ENCODE measurements at places on chromosomes 4 and X.

- DNase-seq: no peak
Observed at GRCh38 chr4:3251691-3252479, 2.9 kb downstream of the MSANTD1 start.

- no peak for DNase-seq
Observed at GRCh38 chr4:15295421-15296162, 132.2 kb upstream of the C1QTNF7 start.

GRCh38 chr4:3112609-3113469, 38.4 kb downstream of the HTT start:
- no peak for DNase-seq

DNA sequence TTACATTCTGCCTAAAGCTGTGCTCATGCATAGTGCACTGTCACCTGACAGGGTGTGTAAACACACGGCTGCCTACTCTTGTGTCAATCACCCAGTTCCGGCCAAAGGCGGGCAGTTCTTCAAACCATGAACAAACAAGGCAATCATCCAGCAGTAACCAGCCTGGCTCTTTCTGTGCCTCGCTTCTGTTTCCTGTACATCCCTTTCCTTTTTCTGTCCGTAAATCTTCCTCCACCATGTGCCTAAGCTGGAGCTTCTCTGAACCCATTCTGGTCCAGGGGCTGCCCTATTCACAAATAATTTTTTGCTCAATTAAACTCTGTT, 60.8 kb upstream of the CBR4 start:
- no peak for DNase-seq

GRCh38 chr4:114076899-114077570, 97.6 kb upstream of the ARSJ start:
- DNase-seq: no peak

- DNase-seq: no peak
Observed at GRCh38 chr4:39873823-39874222, 103.9 kb downstream of the PDS5A start.

DNA sequence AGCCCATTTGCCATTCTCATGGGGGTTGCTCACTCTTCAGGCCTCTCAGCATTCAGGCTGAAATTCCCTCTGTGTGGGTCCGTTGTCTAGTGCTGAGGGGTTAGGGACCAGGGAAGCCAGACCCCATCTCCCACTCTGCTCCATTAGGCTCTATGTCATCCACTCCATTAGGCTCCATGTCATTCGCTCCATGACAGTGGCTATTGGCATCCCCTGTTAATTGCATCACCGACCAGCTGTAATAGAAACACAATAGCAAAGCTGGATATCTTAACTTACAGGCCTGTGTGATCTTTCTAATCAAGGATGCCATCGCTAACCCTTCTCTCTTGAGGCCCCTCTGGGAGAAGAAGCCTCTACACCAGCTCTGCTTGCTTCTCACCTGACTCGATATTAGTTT, 25.7 kb upstream of the ZNF518B start:
- DNase-seq: no peak

DNA sequence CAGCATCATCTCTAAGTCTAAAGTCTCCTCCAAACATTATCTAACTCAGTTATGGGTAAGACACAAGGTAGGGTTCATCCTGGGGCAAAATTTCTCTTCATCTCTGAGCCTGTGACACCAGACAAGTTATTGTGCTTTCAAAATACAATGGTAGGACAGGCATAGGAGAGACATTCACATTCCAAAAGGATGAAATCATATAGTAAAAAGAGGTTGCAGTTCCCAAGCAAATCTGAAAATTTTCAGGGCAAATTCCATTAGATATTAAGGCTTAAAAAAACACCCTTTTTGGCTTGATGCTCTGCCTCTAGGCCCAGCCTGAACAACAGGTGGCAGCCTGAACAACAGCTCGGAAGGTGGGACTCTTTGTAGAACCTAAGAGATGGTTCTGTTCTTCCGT, 448.3 kb upstream of the SLIT2 start:
- DNase-seq: no peak

DNA sequence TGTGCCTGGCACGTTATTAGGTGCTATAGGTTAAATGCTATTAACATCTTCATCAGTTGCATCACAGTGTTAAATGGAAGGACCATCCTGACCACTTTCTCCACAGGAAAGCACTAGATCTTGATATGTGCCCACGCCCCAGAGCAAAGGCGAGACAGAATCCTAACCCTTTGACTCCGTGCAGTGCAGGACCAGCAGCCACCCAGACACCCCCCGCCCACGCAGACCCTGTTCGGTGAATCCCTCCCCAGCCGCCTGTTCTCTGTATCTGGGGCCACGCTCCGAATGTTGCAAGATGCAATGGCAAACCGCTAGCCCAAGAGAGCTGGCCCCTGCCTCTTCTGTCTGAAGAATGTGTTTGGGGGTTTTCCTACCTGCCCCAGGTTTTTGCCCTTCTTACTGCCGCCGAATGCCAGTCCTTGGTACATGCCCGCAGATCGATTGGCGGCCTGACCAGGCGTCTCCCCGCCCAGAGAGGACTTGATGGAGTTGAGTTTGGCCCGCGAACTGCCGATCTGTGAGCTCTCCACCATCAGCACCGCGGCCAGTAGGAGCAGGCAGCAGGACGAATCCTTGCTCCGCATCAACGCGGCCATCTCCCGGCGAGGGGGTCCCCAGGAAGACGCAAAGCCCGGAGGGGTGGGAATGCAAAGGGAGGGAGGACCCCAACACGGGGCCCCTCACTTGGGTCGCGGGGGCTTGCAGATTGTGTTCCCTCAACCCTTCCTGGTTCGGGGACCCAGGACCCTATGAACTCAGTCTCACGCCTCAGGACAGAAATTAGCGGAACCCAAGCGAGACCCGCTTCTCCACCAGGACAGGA, 906 bp downstream of the DKK2 start:
- no peak for DNase-seq

DNA sequence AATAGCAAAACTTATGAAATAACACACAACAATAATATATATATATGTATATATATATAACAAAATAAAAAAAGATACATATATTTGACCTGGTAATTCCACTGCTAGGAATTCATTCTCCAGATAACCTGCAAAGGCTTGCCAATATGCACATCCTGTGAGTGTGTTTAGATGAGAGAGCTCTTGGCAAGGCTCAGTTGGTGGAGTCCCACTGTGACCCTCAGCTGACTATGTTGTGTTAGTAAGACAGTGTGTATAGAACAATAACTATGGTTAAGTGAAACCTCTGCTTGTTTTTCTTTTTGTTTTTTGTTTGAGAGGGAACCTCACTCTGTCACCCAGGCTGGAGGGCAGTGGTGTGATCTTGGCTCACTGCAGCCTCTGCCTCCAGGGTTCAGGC, 39.5 kb upstream of the RBMX start:
- no peak for DNase-seq

DNA sequence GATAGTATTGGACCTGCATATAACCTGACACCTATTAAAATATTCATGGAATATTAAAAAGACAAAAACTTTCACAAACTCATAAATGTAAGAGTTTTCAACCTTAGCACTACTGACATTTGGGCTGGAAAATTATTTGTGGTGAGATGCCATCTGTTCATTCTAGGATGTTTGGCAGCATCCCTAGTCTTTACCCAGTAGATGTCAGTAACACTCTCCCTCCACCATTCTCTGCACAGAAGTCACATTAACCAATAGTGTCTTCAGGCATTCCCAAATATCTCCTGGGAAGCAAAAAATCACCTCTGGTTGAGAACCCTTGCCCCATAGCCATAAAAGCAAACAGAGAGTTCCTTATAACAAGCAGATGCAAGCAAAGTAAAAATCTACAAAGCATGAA, 41.4 kb upstream of the NDST4 start:
- peak; percentile 23 for DNase-seq

DNA sequence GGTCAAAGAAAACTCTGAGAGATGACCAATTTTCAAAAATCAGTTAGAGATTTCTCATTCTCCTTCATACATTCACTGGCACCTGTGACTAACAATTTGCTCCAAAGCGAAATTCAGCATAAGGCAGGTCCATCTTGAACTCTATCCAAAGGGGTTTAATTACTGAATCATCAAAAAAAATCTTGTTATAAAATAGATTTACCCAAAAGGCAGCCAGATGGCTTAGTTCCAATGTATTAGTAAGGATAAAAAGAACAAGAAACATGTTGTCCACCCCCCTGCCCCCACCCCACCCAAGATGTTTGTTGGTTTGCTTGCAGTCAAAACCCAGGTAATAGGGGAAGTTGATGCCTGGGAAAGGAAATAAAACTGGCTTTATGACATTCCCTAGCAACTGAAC, 200.3 kb downstream of the ANTXR2 start:
- DNase-seq: no peak

GRCh38 chrX:21730026-21730425, 27.9 kb downstream of the SMPX start:
- no peak for DNase-seq

DNA sequence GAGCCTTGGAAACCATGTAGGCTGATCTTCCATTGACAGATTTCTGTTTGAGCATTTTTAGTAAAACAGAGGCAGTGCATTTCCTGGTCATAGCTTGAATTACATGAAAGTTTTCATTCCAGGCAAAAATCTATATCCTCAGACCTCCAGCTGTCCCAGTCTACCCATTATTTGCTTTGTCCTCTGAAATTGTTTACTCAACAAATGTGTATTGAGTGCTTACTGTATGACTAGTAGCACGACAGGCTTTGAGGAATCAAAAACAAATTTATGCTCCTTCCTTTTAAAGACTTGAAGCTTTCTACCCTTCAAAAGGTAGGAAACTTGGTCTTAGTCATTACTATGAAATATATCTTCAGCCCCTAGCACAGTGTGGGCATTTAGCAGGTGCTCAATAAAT, 307.9 kb upstream of the IGFBP7 start:
- no peak for DNase-seq

GRCh38 chrX:9489234-9489633, 24.4 kb downstream of the TBL1X start:
- DNase-seq: no peak

GRCh38 chr4:37690976-37691375, 4.8 kb upstream of the RELL1 start:
- no peak for DNase-seq

DNA sequence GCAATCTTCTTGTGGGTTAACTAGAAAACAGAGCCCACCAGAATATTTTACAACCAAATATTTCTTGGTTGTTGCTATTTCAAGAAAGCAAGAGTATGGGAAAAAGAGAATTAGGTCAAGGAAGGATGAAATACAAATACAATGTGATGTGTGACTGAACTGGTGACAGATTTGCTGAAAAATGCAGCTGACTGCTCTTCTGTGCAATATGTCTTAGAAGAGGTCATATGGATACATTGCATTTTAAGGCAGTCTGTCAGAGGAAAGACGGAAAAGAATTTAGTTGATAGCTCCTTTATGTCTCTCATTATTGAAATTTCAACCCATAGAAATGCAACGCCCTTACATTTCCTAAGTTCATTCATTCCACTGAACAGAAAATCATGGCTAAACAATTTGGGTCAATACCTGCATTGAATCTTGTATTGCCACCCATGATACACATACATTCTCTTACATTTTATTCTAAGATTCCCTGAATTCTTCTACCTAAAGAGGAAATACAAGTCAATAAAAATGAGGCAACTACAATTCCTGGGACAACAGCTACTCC, 423.1 kb downstream of the ADAM29 start:
- no peak for DNase-seq

- no peak for DNase-seq
Observed at GRCh38 chr4:57151481-57151880, 41.3 kb upstream of the IGFBP7 start.

- DNase-seq: no peak
Observed at GRCh38 chr4:92599044-92599443, 295.3 kb downstream of the GRID2 start.

DNA sequence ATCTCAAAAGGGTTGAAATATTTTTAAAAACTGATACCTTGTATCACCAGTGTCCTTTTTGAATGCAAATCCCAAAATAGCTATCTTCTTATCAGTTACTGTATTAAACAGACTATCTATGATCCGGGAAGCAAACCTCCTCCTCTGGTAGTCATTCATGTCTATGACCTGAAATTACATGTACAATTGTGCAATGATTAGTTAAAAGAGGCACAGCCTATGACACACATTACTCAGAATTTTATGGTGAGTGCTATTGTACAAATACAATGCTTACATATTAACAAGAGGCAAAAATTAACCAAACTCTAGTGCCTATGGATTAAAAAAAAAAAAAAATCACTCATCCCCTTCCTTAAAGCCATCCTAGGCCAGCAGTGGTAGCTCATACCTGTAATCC, 21.7 kb downstream of the UGDH start:
- DNase-seq: no peak

DNA sequence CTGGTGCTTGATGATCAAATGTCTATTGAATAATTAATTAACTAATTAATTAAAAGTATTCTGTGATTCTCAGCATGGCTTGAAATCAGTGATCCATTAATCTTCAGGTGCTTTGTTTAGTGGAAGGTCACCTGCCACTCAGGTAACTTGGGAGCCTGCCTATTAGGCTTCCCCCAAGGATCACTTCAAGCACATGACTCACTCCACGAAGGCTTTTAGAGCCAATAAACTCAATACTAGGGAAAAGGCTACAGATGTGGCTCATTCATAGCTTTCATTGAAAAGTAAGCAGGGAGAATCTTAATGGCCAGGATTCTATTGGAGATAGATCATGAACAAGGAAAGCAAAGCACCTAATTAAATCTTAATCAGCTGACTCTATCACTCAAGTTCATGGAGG, 21.3 kb downstream of the AREG start:
- DNase-seq: no peak

DNA sequence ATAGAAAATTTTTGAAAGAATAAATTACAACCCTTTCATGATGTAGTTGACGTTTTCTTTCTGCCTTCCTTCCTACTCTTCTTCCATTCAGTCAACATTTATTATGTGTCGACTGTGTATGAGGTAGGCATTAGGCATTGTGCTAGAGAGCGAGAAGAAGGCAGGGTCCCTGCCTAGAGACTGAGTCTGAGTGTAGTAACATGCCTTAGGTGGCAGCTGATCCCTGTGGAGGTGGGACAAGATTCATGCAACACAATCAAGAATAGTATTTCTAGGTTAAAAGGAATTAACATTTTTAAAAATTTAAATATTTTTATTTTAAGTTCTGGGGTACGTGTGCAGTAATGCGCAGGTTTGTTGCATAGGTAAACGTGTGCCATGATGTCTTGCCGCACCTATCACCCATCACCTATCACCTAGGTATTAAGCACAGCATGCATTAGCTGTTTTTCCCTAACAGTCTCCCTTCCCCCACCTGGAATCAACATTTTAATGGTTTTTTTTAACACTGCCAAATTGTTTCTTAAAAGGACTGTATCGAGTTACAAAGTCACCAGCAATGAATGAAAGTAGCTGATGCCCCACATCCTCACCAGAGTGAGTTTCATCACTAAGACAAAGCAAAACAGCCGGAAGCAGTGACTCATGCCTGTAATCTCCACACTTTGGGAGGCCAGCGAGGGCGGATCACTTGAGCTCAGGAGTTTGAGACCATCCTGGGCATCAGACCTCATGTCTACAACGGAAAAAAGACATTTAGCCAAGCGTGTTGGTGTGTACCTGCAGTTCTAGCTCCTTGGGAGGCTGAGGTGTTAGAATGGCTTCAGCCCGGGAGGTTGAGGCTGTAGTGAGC, 84.0 kb downstream of the WWC2 start:
- DNase-seq: peak; percentile 99

Measured in iPS DF 19.7 (cell line).